IPS DF 19.7 (cell line): ENCODE measurements at places on chromosomes 1 and 21.

DNA sequence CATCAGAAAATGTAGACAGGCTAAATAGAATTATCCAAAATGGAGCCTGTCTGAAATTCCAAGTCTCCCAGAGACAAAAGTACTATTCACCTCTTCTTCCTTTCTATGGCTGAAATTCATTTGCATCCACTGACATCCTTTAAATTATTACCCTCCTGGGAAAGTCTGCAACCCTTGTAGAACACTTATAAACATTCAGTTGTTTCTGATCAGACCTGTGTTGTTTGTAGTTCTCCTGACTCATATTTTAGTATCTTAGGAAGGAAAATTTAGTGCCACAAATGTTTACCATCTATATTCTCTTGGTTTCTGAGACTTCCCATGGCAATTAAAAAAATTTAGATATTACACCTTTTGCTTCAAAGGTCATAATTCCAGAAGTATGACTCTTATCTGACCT lies 69.6 kb upstream of the C1orf105 start:
- DNase-seq, result no peak

GRCh38 chr1:42618866-42619265 lies 39.4 kb upstream of the PPIH start:
- DNase-seq, result no peak

DNA sequence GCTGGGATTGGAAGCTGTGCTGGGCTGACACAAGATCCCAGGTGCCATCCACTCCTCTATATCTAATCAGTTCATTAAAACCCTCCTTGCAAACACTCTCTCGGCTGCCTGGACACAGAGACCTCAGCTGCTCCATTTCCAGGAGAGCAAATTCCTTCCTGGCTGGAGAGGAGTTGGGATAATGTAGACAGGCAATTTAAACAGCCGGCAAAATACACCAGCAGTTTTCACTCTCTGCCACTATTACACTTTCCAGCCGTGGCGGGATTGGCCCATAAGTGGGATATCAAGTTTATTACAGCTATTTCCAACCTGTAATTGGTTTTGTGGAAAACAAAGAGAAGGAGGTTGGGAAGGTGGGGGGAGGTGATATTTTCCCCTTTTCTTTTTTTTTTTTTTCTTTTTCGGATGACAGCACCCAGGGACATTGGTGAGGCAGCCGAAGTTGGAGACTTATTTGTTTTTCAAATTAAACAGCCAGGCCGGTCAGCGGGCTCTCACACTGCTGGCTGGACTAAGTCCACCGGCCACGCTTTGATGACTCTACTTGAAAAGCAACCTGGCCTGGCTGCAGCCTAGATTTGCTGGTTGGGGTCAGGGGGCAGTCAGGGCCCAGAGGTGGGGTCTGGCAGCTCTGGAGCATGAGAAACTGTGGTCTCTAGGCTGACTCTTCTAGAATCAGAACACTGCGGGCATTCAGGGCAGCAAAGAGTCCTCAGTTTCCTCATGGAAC lies 177.4 kb downstream of the IGSF21 start:
- DNase-seq, result no peak

DNA sequence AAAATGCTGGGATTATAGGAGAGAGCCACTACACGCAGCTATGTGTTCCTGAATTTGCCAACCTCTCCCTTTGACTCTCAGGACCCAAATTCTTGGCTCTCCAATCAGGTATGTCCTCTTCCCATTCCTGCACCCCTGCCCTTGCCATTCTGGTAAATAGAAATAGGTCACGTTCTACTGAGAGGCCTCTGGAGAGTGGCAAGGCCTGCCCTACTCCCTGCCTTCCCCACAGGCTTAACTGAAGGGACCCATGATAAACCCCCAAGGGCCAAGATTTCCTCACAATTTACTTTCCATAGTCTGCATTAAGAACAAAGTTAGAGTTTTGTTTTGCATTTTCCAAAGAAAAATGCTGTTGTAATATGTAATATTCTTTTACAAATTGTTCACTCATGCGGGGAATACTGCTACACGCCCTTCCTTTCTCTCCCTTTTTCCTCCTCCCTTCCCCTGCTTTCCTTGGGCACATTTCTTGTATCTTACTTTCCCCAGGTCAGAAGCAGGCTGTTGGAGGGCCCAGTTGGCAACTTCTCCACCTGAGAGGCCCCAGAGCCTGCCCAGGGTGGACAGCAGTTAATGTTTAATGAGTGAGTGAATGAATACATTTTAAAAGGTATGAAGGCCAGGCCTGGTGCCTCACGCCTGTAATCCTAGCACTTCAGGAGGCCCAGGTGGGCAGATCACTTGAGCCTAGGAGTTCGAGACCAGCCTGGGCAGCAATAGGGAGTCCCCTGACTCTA lies 33.9 kb upstream of the PUM1 start:
- no peak for DNase-seq

GRCh38 chr1:201468844-201469644 lies at the start of gene PHLDA3:
TSS of gene PHLDA3 (minus strand) at chr1:201469188. CDS start at chr1:201468786, 402 bp downstream.
- no peak for DNase-seq

GRCh38 chr21:42389449-42389835 lies 6.4 kb downstream of the TMPRSS3 start:
- no peak for DNase-seq

- DNase-seq, result no peak
Measured at GRCh38 chr1:229015806-229016205, 255.1 kb upstream of the RAB4A start.

- peak; percentile 63 for DNase-seq
Measured at GRCh38 chr1:209627732-209628196, 24.5 kb downstream of the LAMB3 start.

DNA sequence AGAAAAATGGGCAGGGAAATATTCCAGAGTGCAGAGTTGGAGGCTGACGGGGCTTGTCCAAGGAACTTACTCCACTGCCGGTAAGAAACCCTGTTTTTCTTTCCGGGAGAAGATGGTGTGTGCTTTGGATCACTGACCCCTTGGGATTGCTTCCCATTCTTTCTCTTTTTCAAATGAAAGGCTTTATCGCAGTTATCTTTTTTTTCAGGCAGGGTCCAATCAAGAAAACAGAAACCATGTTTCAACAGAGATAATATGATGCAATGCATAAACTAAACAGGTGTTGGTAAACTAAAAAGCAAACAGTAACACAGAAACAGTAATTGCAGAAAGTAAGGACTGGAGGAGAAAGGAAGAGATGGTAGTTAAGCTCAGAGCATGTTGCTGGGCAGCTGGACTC lies 145.1 kb downstream of the LYPLAL1 start:
- DNase-seq, result no peak

DNA sequence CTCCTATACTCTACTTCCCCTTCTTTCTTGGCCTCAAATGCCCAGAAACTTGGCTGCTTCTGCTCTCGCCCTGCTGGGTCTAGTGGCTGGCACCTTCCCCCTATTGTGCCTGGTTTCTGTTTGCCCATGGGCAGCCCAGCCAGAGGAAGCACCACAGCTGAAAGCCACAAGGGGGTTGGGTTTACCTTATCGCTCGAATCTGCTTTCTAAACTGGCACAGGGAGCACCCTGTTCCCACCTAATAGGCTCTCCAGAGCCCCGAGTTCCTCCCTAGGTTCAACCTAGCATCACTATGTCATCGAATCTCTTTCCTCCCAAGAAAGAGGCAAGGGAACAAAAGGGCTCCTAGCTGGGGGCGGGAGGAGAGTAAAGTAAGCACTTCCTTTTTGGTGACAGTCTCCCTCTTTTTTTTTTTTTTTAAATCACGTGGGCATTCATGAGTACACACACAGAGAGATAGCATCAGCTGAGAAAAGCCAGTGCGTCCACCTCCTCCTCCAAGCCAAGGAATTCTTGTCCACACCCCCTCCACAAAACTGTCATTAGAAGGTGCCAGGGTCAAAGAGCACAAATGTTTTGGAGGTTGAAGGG lies 72.8 kb downstream of the PLEKHA6 start:
- DNase-seq, result no peak

GRCh38 chr1:203046984-203047630 lies 20.8 kb downstream of the PPFIA4 start:
- DNase-seq, result no peak

DNA sequence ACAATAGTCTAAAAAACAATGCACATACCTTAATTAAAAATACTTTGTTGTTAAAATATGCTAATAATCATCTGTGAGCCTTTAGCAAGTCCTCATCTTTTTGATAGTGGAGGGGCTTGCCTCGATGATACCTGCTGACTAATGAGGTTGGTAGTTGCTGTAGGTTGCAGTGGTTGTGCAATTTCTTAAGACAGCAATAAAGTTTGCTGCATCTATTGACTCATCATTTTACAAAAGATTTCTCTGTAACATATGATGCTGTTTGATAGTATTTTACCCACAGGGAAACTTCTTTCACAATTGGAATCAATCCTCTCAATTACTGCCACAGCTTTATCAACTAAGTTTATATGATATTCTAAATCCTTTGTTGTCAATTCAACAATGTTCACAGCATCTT lies 7.6 kb downstream of the C1orf87 start:
- DNase-seq, result no peak

- no peak for DNase-seq
Measured at GRCh38 chr1:44592208-44593145, 81.8 kb downstream of the TMEM53 start.

- DNase-seq, result no peak
Measured at GRCh38 chr1:56135864-56136147, 443.6 kb downstream of the PLPP3 start.

GRCh38 chr1:116288201-116288598 lies 84.8 kb upstream of the ATP1A1 start:
- DNase-seq, result no peak

GRCh38 chr1:65658122-65658521 lies 134.6 kb upstream of the PDE4B start:
- no peak for DNase-seq

GRCh38 chr1:208162903-208163302 lies 81.3 kb downstream of the PLXNA2 start:
- no peak for DNase-seq

DNA sequence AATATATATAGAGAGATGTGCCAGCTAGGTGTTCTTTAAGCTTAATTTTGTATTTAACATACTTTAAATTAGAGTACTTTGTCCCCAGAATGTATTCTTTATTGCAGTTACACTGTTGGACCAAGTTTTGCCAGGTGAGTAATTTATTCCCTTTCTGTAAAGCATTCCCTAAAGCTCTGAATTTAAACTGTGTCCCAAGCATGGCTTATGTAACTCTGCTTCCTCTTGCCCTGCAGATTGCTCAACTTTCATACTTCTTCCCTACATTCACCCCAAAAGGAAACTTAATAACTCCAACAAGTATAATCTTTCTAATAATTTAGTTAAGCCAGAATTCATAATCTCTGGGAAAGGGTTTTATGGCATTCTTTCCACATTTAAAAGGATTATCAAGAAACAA lies 5.6 kb downstream of the LYPLAL1 start:
- no peak for DNase-seq

DNA sequence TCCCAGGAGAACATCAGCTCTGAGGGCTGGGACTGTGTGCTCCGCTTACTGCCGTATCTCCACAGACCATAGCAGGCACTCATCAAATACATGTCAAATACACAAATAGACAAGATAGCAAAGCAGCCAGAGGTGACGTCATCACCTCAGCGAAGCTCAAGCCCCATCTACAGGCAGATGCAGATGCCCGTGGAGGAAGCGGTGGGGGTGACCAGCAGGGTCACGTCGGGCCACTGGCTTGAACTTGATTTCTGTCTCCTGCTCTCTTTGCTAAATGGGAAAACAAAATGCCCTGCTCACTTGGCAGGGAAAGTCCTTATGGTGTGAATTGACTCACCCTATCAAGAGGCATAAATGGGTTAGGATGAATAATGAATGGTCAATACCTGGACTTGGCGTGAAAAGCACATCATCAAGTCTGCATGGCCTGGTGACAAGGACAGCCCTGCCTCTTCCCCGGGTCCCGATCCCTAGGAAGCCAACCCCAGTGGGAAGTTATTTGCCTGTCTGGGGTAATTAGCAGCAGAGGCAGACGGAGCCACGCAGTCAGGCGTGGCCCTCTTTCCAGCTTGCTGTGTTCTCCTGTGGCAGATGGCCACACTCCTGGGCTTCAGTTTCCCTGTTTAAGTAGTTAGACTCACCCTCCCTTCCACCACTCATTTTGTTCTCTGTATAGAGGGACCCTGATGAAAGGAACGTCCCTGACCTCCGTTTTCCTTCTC lies 536.0 kb downstream of the NPHP4 start:
- DNase-seq, result no peak

GRCh38 chr1:238916828-238917227 lies 469.5 kb upstream of the CHRM3 start:
- DNase-seq, result no peak

GRCh38 chr1:29237852-29238619 lies 1.7 kb downstream of the PTPRU start:
- no peak for DNase-seq

GRCh38 chr1:82464362-82465001 lies 663.7 kb downstream of the ADGRL2 start:
- no peak for DNase-seq
